ENCODE measurements at places on chromosomes 6 and 20.
A peak's percentile ranks its signal among the peaks of the same experiment; 100 is the strongest.

GRCh38 chr20:59438201-59438600 lies 137.8 kb downstream of the EDN3 start:
- no peak for DNase-seq

- no peak for DNase-seq
Measured at GRCh38 chr6:34098045-34098936, 47.6 kb downstream of the GRM4 start.

DNA sequence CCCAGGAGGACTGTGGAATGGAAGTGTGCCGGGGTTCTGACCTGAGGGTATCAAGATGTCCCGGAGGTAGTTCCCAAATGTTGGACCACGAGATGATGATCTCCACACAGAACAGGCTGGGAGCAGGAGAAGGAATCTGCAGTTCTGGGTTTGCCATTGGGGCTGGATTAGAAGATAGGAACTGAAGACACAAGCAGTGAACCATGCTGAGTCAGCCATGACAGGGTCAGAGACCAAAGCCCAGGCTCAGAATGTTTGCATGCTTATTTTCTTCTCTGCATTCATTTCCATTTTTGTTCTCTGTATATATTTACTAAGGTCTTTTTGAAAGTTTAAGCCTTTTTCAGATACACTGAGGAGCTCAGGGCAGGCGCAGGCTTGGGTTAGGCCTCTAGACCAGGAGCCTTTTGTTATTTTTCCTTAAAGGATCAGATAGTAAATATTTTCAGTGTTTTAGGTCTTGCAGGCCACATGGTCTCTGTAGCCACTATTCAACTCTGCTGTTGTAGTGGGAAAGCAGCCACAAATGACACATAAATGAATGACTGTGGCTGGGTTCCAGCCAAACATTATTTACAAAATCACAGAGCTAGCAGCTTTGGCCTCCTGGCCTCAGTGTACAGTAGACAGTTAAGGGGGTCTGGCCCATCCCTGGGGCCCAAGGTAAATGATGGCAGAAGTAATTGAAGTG lies 28.5 kb downstream of the SLC35D3 start:
- DNase-seq = no peak

DNA sequence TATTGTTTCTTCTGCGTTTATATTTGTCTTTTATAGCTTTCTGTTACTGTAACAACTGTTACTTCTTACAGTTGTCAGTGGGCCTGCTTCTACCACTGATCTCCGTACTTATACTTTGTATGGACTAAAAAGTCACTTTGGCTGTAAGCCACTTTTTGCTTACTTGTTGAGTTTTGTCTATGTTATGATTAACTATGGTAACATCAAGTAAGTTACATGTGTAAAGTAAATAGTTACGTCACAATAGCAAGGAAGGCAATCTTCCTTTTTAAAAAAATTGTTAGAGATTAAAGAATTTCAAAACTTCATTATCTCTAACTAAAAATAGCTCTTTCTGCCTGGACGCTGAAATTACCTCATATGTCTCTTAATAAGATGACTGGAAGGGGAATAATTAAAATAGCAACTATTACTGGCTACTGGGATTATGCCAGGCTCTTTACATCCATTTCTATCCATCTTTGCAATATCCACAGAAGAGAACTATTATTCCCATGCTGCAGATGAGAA lies 10.9 kb downstream of the TFB1M start:
- DNase-seq = no peak

DNA sequence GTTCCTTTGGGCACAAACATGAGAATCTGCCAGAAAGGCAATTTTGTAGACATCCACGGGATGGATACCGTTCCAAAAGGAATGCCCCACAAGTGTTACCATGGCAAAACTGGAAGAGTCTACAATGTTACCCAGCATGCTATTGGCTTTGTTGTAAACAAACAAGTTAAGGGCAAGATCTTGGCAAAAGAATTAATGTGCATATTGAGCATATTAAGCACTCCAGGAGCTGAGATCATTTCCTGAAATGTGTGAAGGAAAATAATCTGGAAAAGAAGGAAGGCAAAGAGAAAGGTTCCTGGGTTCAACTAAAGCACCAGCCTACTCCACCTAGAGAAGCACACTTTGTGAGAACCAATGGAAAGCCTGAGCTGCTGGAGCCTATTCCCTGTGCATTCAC lies 103.9 kb upstream of the ARG1 start:
- no peak for DNase-seq

- DNase-seq = no peak
Measured at GRCh38 chr6:4760773-4761172, 15.4 kb upstream of the CDYL start.

DNA sequence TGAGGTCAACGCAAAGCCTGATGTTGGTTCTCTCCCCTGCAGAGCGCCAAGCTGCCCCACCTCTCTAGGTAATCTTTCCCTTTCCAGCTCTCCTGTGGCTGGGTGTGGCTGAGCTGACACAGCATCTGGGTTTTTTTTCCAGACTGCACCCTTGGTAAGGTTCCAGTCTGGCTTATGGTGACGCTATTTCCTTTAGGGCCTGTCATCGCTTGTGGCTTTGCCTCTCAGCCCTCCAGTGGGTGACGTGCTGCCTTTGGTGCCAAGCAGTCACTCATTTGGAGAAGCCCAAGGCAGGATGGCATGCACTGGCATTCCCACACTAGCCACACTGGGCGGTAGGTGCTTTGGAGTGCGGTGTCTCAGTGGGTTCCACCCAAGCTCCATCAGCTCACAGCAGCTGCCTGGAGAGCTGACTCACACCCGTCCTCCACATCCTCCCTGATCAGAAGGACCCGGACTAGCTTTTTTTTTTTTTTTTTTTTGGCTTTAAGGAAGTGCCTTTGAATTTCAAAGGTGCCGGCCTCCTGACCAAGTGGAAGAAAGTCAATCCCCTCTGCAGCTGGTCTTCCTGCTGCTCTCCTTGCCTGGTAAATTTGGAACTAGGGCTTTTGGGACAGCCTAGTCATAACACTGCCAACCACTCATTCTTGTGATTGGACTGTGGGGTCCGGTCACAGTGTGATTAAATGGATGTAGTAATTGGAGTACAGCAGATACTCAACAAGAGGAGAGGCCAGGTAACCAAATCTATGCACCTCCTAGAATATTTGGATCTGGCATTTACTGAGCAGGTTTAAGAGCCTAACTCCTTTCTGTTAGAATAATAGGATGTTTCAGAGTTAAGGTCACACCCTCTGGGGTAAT lies 153.6 kb downstream of the CD83 start:
- DNase-seq = no peak

- peak; percentile 23 for DNase-seq
Measured at GRCh38 chr20:13681248-13682125, 42.8 kb upstream of the TASP1 start.

DNA sequence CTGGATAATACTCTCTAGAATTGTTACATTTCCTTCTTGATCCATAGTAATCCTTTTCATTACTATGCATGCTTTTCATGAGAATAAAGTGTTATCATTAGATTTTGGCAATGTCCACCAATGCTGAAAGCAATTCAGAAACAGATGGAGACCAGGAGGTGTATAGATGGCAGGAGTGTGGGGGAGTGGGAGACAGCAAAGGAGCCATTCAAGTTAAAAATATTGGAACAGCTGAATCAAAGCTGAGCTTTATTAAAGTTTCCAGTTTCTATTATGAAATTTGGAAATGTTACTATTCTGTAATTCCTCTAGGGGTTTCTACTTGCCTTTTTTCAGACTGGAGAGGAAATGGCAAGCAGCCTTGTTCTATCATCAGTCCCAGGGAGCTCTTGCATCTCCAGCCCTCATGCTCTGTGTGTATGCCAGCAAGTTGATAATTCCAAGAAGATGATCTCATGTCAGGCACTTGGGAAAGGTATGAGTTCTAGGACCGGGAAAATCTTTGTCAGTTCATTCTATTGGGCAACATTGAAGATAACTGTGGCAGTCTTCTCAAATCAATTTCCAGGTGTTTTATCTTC lies 228.0 kb downstream of the CD109 start:
- DNase-seq = no peak

DNA sequence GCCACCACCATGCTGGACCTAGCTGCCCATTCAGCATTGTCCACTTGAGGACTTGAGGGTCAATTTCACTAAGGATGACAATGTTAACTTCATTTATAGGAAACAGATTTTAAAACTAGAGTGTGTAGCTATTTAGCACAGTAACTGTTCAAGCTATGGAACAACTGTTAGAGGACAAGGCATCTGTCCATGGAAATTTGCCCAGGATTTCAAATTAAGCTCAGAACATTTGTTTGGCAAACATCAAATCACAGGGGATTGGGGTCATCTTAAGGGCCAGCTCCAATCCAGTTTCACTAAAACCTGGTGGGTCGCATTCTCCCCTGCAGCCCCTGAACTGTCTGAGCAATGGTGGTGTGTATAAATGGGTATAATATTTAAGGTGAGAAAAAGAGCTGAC lies 35.1 kb downstream of the PM20D2 start:
- DNase-seq = no peak

DNA sequence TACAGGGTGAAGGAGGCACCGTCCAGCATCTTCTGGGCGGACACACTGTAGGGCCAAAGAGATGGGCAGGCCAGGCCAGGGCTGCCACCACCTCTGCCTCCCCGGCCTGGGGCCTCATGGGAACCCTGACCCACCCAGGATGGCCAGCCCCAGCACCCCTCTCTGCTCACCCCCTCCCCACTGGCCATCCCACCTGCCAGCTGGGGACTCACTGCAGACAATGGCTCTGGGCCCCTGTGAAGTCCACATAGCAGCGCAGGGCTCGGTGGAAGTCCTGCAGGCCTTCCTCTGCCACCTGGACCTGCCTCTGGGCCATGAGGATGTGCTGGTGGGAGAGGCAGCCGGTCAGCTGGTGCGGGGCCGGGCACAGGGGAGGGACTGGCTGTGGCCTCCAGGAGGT lies 3.6 kb upstream of the C20orf144 start:
- no peak for DNase-seq

GRCh38 chr6:68040312-68040778 lies 594.7 kb upstream of the ADGRB3 start:
- no peak for DNase-seq

DNA sequence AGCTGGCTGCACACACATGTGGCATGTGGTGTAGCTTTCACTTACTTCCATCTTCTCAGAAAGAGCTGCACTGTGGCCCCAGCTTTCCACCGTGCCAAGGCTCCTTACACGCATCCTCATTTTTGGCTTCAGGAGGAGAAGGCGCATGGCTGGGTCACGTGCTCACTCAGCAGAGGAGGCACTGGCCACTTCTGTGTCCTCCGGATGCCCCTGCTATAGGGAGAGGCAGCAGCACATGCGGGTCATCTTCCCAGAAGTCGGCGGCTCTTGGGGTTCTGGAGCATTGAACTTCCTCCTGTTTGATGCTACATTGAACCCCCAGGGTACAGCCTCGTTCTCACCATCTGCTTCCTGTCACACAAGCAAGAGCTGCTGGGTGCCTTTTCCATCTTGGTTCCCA lies 111.3 kb downstream of the FAM120B start:
- DNase-seq = no peak
